ENCODE measurements at places on chromosomes 6 and 20.

- no peak for DNase-seq
Observed at GRCh38 chr6:125781314-125781868, 9.4 kb upstream of the NCOA7 start.

GRCh38 chr6:24581084-24581669 is 64.8 kb downstream of the KIAA0319 start:
- DNase-seq: peak; percentile 69

DNA sequence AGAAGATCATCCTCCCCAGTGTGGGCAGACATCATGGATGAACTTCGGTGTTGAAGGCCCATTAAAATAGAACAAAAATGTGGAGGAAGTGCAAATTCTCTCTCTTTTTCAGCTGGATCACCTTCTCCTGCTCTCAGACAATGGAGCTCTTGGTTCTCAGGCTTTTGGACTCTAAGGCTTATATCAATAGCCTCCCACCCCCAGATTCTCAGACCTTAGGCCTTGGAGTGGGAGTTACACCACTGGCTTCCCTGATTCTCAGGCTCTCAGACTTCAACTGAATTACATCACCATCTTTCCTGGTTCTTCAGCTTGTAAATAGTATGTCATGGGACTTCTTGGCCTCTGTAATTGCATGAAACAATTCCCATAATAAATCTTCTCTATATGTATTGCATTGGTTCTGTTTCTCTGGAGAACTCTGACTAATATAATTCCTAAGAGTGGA is 36.6 kb downstream of the NSFL1C start:
- DNase-seq: no peak

DNA sequence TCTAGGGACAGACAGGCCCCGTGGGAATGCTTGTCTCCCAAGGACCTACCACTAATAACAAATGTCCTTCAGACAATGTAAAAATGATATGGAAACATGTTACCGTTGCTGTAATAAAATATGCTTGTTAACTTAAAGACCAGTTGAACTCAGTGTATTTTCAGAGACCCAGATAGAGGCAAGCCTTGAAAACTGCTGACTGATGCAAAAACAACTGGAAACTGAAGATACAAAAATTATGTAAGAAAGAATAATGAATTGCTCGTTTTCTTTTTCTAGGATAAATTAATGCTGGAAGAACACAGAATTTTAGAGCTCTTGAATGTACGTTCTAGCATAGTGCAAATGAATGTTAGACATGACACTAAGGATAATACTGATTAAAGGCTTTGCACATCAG is 311.5 kb upstream of the MAN1A1 start:
- DNase-seq: no peak

GRCh38 chr6:81708113-81708699 is 44.3 kb downstream of the TENT5A start:
- no peak for DNase-seq

DNA sequence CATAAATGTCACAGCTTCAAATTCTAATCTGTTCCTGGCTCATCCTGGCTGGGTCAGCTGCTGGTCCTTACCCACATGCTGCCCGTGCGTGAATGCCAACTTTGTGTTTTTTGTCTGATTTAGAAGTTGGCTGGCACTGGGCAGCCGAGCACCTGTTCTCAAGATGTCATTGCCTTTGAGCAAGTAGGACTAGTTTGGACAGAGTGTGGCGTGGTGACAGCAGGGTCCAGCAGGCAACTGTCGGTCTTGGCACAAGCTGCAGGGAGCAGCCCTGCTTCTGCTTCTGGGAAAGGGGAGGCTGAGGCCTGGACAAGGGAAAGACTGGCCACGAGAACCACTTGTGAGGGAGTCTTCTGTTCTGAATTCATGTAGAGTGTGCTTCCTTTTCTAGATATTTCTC is 26.4 kb upstream of the ADRM1 start:
- DNase-seq: no peak

- no peak for DNase-seq
Observed at GRCh38 chr20:35311409-35311808, 19.2 kb upstream of the FAM83C start.
